ENCODE measurements at places on chromosomes 2 and 18.

- no peak for DNase-seq
Observed at GRCh38 chr18:21264651-21265050, 22.6 kb downstream of the GREB1L start.

DNA sequence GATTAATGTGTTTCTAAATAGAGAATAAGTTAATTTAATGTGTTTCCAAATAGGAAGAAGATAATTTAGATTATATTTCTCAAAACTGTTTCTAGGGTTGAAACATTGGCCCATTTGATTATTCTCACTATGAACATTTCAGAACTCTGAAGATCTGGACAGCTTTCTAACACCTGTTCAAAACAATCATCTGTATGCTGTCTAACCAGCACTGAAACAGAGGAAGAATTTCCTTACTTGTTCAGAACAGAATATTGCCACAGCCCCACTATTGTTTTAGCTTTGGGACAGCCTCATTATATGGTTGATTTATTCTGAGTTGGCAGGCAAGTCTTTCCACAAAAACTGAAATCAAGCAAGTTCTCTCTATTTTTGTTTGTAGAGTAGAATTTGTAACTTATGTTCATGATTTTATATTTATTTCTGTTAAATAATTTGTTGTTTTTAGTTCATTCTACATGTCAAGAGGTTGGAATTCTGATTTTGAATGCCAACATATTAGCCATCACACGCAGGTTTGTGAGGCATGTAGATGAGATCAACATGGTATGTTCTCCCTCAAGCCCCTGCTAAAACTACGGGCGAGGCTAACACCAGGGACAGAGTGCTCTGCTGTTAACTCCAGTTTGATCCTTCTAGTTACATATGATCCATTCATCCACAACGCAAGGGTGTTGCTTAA lies 11.2 kb downstream of the IL18RAP start:
- no peak for DNase-seq

GRCh38 chr2:102005449-102005848 lies 13.7 kb downstream of the IL1R2 start:
- no peak for DNase-seq

DNA sequence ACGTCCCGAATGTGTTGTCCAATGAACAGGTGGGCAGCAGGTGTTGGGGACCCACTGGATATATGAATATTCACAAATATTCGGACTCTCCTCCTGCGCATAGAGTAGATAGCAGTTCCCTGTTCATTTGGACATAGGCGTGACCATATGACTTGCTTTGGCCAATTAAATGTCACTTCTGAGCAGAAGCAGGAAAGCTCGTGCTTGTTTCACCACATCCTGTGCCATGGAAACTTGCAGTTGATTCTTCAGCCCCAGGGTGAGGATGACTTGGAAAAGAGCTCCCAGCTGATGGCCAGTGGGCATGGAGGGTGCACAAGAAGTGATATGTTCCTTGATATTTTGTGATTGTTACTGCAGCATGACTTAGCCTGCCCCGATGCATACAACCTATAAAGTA lies 52.6 kb downstream of the PTPRM start:
- no peak for DNase-seq

- DNase-seq: no peak
Observed at GRCh38 chr2:129782633-129782990, 196.9 kb upstream of the RAB6C start.

GRCh38 chr18:35717182-35717581 lies 135.6 kb downstream of the GALNT1 start:
- no peak for DNase-seq

All from activated CD4-positive, alpha-beta T cell treated with anti-CD3 and anti-CD28 coated beads, Interleukin-2, amount 50 U/mL, for 1 hour (primary cell).